Naive thymus-derived CD8-positive, alpha-beta T cell (primary cell): ENCODE measurements at places on chromosomes 12 and 14. TPM values are rescaled to one million over a fixed set of nuclear protein-coding genes. Genes with fewer than 3 reads are reported as not detected.

- DNase-seq, result no peak
- H3K27ac ChIP-seq, result no peak overlapping the region
- no peaks in the 10 kb centered on the region for H3K27me3 ChIP-seq
- H3K36me3 ChIP-seq, result no peaks in the 10 kb centered on the region
- H3K4me3 ChIP-seq, result no peak overlapping the region
Observed at GRCh38 chr12:40565029-40565633, 127.1 kb upstream of the CNTN1 start.

The RAD51AP1 gene
- polyA plus RNA-seq, result 2.0 TPM

The SLCO1B3 gene
- not detected for polyA plus RNA-seq

DNA sequence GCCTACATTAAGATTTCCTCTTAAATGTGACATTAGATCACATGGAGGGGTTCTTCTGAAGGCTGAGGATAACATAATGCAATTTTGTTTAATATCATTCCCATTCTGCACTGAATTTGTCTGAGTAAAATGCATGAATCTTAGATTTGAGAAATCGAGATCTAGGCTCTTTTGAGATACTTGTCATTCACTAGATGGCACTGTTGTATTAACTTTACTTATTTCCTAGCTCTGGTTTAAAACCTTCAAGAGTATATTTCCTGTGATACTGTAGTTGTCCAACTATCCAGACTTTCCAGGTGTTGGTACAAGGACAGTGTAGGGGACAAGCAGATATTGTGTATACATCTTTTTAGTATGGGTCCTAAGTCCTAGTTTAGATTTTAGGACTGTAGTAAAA lies 91.7 kb upstream of the SEL1L start:
- H3K4me1 ChIP-seq, result no peaks in the 10 kb centered on the region
- H3K27ac ChIP-seq, result no peak overlapping the region
- no peaks in the 10 kb centered on the region for H3K27me3 ChIP-seq
- no peaks in the 10 kb centered on the region for H3K36me3 ChIP-seq
- no peak overlapping the region for H3K4me3 ChIP-seq
- DNase-seq, result no peak

The TNS2 gene
- 0.13 TPM for polyA plus RNA-seq

The HOXC6 gene
- not detected for polyA plus RNA-seq

- H3K36me3 ChIP-seq, result no peaks in the 10 kb centered on the region
- H3K4me3 ChIP-seq, result no peak overlapping the region
- no peak for DNase-seq
- H3K4me1 ChIP-seq, result no peaks in the 10 kb centered on the region
- no peaks in the 10 kb centered on the region for H3K27me3 ChIP-seq
Observed at GRCh38 chr12:23055004-23055403, 430.0 kb downstream of the ETNK1 start.

DNA sequence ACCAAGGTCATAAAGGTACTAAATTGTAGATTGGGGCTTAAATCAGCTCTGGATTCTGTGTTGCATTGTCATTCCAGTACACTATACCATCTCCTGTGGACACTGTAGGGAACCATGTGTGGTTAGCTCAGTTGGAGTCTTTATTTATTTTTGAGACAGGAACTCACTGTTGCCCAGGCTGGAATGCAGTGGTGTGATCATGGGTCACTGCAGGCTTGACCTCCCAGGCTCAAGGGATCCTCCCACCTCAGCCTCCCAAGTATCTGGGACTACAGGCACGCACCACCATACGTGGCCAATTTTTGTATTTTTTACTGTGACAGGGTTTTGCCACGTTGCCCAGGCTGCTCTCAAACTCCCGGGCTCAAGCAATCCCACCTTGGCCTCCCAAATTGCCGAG lies 6.7 kb downstream of the PAPOLA start:
- H3K27ac ChIP-seq, result no peak overlapping the region
- H3K27me3 ChIP-seq, result no peaks in the 10 kb centered on the region
- no peak for DNase-seq
- no peak overlapping the region for H3K4me3 ChIP-seq
- H3K4me1 ChIP-seq, result peaks cover 86% of the 10 kb centered on the region
- peaks cover 16% of the 10 kb centered on the region for H3K36me3 ChIP-seq
